HS-27A (cell line): ENCODE measurements at places on chromosomes 3 and 15.

GRCh38 chr3:177883957-177884356 is 652.3 kb upstream of the KCNMB2 start:
- DNase-seq, result no peak

- no peak for DNase-seq
Observed at GRCh38 chr3:11523572-11524101, 120.1 kb downstream of the VGLL4 start.

- DNase-seq, result no peak
Observed at GRCh38 chr3:155771126-155771525, 26.3 kb upstream of the PLCH1 start.

- DNase-seq, result no peak
Observed at GRCh38 chr15:84962955-84963354, 18.7 kb upstream of the PDE8A start.

GRCh38 chr3:13552857-13553652 is 4.1 kb downstream of the FBLN2 start:
- no peak for DNase-seq

- no peak for DNase-seq
Observed at GRCh38 chr15:86916671-86917360, 837.1 kb downstream of the AGBL1 start.
